ENCODE measurements at places on chromosomes 7 and 10.

DNA sequence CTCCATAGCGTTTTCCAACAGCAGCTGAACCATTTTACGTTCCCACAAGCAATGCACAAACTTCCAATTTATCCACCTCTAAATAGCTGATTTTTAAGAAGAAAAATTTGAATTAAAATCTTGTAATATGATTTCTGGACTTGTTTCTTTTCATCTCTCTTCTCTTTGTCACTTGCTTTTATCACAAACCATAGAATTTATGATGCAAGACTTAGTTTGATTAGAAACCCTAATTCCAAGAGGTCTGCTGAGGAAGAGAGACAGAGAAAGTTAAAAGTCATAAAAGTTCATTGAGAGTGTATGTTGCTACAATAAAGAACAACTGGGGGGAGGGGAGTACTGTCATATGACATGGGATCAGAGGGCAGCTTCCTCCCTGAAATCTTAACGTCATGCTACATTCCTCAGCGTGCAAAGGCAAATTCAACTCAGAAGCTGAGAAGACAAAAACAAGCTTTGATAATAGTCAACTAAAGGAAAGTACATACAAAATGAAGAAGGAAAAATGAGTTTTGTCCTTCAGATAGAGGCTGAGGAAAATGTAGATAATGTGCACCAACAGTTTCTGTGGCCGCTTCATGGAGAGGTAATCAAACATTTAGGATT, 18.4 kb upstream of the CUBN start:
- H3K36me3 ChIP-seq = peaks cover 7% of the 10 kb centered on the region
- DNase-seq = no peak
- H3K4me1 ChIP-seq = peaks cover 21% of the 10 kb centered on the region

- H3K36me3 ChIP-seq = no peaks in the 10 kb centered on the region
- no peak for DNase-seq
- H3K4me1 ChIP-seq = peaks cover 6% of the 10 kb centered on the region
- H3K27me3 ChIP-seq = no peaks in the 10 kb centered on the region
Observed at GRCh38 chr7:148374396-148375259, 215.9 kb upstream of the C7orf33 start.

GRCh38 chr10:65518379-65518778, 1407.5 kb upstream of the LRRTM3 start:
- H3K27ac ChIP-seq = no peak overlapping the region
- H3K27me3 ChIP-seq = no peaks in the 10 kb centered on the region
- H3K4me1 ChIP-seq = no peaks in the 10 kb centered on the region
- DNase-seq = no peak

GRCh38 chr10:91907914-91908336, 1.4 kb downstream of the FGFBP3 start:
- peaks cover 30% of the 10 kb centered on the region for H3K36me3 ChIP-seq
- no peak for DNase-seq
- peak overlapping the region; percentile 47 for H3K27ac ChIP-seq
- peaks cover 44% of the 10 kb centered on the region for H3K4me1 ChIP-seq
- peak overlapping the region; percentile 96 for H3K4me3 ChIP-seq

DNA sequence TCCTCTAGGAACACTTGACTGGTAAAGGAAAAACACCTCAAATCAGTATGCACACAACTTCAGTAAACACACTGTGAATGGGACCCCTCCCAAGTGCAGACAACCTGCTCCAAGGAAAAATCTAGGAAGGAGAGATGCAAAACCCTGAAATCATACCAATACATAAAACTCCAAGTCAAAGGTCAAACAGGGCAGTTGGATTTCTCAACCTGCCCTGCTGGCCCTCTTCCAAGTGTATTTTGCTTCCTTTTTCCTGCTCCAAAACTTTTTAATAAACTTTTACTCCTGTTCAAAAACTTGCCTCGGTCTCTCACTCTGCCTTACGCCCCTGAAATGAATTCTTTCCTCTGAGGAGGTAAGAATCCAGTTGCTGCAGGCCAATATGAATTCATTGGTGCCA, 665.1 kb downstream of the SORCS1 start:
- no peaks in the 10 kb centered on the region for H3K27me3 ChIP-seq
- no peaks in the 10 kb centered on the region for H3K36me3 ChIP-seq
- no peak for DNase-seq
- H3K27ac ChIP-seq = no peak overlapping the region

DNA sequence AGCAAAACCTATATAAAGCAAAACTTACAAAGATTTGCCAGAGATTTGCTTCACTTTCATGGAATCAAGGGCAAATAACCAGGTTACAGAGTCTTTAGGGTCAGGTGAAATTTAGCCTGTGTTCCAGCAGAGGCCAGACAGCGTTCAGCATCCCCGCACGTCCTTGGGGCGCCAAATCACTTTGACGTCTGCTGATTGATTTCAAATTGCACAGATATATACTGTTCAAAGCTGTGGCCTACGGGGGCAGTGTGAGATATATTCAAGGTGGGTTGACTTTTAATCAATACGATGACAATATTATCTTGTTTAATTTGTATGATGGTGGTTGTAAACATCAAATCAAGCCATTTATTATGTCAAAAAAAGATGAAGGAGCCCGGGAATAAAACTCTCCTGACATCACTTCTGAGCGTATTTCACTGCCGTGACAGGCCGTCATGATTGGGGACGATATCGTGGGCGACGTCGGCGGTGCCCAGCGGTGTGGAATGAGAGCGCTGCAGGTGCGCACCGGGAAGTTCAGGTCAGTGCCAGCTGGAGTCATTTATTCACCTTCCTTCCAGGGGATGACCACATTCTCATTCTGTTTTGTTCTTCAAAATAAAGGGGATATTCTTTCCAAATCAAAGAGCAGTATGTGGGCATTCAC, 55.2 kb downstream of the LHPP start:
- no peak overlapping the region for H3K27ac ChIP-seq
- H3K36me3 ChIP-seq = no peaks in the 10 kb centered on the region
- no peak overlapping the region for H3K4me3 ChIP-seq
- DNase-seq = no peak
- peaks cover 9% of the 10 kb centered on the region for H3K4me1 ChIP-seq

GRCh38 chr10:124037784-124038183, 55.6 kb downstream of the CHST15 start:
- H3K36me3 ChIP-seq = no peaks in the 10 kb centered on the region
- no peak overlapping the region for H3K4me3 ChIP-seq
- no peak for DNase-seq
- H3K27ac ChIP-seq = no peak overlapping the region
- no peaks in the 10 kb centered on the region for H3K27me3 ChIP-seq

GRCh38 chr7:30084212-30084611, 50.6 kb upstream of the MTURN start:
- no peak overlapping the region for H3K27ac ChIP-seq
- no peak overlapping the region for H3K4me3 ChIP-seq
- peaks cover 10% of the 10 kb centered on the region for H3K36me3 ChIP-seq
- no peaks in the 10 kb centered on the region for H3K4me1 ChIP-seq
- no peaks in the 10 kb centered on the region for H3K27me3 ChIP-seq

GRCh38 chr10:29317027-29317420, 28.2 kb downstream of the LYZL1 start:
- no peak overlapping the region for H3K27ac ChIP-seq
- no peak overlapping the region for H3K4me3 ChIP-seq
- H3K4me1 ChIP-seq = peaks cover 36% of the 10 kb centered on the region
- H3K27me3 ChIP-seq = no peaks in the 10 kb centered on the region
- peaks cover 3% of the 10 kb centered on the region for H3K36me3 ChIP-seq
- no peak for DNase-seq

GRCh38 chr7:17040716-17041115, 158.9 kb upstream of the AGR3 start:
- no peaks in the 10 kb centered on the region for H3K36me3 ChIP-seq
- H3K27ac ChIP-seq = no peak overlapping the region
- peaks cover 15% of the 10 kb centered on the region for H3K4me1 ChIP-seq

DNA sequence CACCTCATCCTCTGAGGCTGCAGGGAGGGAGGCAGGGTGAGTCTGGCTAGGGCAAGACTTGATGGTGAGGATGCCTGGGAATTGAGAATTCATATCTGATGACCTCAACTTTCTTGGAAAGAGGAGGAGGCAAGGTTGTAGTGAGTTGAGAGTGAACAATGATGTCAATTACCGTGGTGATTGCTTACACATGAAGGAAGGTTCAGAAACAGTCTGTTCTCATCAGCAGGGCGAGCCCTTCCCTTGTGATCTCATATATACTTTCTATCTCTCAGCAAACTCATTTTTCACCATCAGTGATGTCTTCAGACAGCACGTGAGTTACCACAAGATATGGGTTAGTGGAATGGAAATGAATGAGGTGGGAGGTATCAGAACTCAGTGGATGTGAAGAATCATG, 20.1 kb upstream of the COL13A1 start:
- H3K27ac ChIP-seq = no peak overlapping the region
- H3K36me3 ChIP-seq = no peaks in the 10 kb centered on the region
- DNase-seq = no peak
- no peak overlapping the region for H3K4me3 ChIP-seq
- H3K4me1 ChIP-seq = peaks cover 6% of the 10 kb centered on the region

DNA sequence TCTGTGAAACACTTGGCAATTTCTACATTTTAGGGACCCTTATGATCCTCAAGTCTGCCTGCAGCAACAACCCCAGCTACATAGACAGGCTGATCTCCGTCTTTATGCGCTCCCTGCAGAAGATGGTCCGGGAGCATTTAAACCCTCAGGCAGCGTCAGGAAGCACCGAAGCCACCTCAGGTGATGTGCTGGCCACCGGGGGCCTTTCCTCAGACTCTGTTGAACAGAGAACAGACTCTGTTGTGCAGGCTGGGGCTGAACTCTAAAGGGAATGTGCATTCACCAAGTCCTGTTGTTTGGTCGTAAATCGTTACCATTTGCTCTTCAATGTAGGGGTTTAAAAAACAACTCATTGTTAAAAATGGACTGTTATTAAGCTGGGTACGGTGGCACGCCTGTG, 86.3 kb downstream of the TRRAP start:
- H3K27me3 ChIP-seq = no peaks in the 10 kb centered on the region
- no peak overlapping the region for H3K27ac ChIP-seq
- H3K36me3 ChIP-seq = peaks cover 15% of the 10 kb centered on the region

GRCh38 chr7:131385039-131385605, 57.4 kb downstream of the MKLN1 start:
- no peaks in the 10 kb centered on the region for H3K27me3 ChIP-seq
- no peak overlapping the region for H3K4me3 ChIP-seq
- peaks cover 6% of the 10 kb centered on the region for H3K36me3 ChIP-seq
- peaks cover 6% of the 10 kb centered on the region for H3K4me1 ChIP-seq

GRCh38 chr7:135349746-135350145, 116.1 kb downstream of the STRA8 start:
- no peaks in the 10 kb centered on the region for H3K4me1 ChIP-seq
- DNase-seq = no peak
- peaks cover 8% of the 10 kb centered on the region for H3K27me3 ChIP-seq
- no peaks in the 10 kb centered on the region for H3K36me3 ChIP-seq
- H3K27ac ChIP-seq = no peak overlapping the region

GRCh38 chr7:77727936-77728701, 31.9 kb downstream of the RSBN1L start:
- DNase-seq = no peak
- H3K4me3 ChIP-seq = no peak overlapping the region
- H3K27me3 ChIP-seq = no peaks in the 10 kb centered on the region

GRCh38 chr7:131104596-131105293, 222.9 kb upstream of the MKLN1 start:
- H3K4me3 ChIP-seq = peak overlapping the region; percentile 78
- peaks cover 53% of the 10 kb centered on the region for H3K27me3 ChIP-seq
- no peak overlapping the region for H3K27ac ChIP-seq
- no peaks in the 10 kb centered on the region for H3K36me3 ChIP-seq
- H3K4me1 ChIP-seq = peaks cover 37% of the 10 kb centered on the region

GRCh38 chr7:90474284-90475210, 5.1 kb downstream of the PTTG1IP2 start:
- no peaks in the 10 kb centered on the region for H3K27me3 ChIP-seq
- no peaks in the 10 kb centered on the region for H3K36me3 ChIP-seq
- no peak for DNase-seq
- no peak overlapping the region for H3K4me3 ChIP-seq
- peaks cover 13% of the 10 kb centered on the region for H3K4me1 ChIP-seq

DNA sequence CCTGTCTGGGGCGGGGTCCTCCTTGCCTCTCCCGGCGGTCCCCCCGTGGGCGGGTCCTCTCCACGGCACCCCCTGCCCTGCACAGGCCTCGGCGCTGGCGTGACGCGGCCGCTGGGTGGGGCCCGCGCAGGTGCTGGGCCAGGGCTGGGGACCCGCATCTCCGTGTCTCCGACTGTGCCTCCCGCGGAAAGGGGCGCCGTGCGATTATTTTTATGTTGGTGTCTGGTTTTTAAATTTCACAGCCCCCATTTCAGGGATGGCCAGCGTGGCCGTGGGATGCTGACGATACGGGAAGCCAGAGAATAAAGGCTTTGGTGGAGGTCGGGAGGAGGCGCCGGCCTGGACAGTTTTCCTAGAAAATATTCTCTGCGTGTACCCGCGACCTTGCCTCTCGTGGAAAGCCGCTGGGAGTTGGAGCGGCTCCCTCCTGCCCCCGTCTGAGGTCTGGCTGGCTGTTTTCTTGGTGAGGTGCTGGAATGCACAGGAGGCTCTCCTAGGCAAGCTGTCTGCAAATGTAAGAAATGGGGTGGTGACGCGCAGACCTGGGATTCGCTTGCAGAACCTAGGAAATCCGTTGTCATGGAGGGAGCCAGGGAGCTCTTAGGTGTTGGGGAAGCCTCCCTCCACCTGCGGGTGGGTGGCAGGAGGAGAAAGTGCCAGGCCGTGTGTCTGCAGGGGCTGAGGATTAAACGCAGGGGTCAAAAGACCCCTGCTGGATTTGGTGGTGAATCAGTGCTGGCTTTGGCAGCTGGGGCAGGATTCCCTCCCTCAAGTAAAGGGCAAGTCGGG, 28.7 kb upstream of the JAKMIP3 start:
- peaks cover 6% of the 10 kb centered on the region for H3K4me1 ChIP-seq
- peak overlapping the region; percentile 71 for H3K4me3 ChIP-seq
- no peak for DNase-seq
- H3K36me3 ChIP-seq = no peaks in the 10 kb centered on the region
- H3K27me3 ChIP-seq = peaks cover 85% of the 10 kb centered on the region

- H3K27ac ChIP-seq = no peak overlapping the region
- H3K4me3 ChIP-seq = no peak overlapping the region
- H3K36me3 ChIP-seq = no peaks in the 10 kb centered on the region
- peaks cover 18% of the 10 kb centered on the region for H3K4me1 ChIP-seq
- no peak for DNase-seq
Observed at GRCh38 chr7:80259-81067, 111.9 kb upstream of the FAM20C start.

GRCh38 chr10:48879451-48879850, 60.2 kb downstream of the LRRC18 start:
- no peak overlapping the region for H3K27ac ChIP-seq
- no peaks in the 10 kb centered on the region for H3K36me3 ChIP-seq
- DNase-seq = no peak

DNA sequence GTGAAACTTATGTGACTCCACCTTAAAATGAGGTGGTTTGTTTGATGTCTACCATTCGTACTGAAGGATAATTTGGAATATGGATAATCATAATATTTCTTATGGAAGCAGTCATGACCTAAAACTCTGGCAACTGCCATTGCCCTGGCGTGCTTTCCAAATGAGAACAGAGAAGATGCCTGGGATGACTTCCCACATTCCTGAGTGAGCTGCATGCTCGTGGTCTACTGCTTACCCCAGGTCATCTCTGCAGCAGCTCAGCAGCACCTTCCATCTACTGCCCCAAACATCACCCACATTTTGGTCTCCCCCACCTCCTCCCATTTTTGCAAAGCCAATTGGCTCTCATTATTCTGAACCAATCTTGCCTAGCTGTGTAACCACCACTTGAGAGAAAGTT, 40.1 kb downstream of the LYZL1 start:
- H3K27me3 ChIP-seq = no peaks in the 10 kb centered on the region
- no peak for DNase-seq
- H3K4me1 ChIP-seq = peaks cover 29% of the 10 kb centered on the region
- H3K27ac ChIP-seq = no peak overlapping the region

- H3K27ac ChIP-seq = no peak overlapping the region
- H3K36me3 ChIP-seq = no peaks in the 10 kb centered on the region
- no peak overlapping the region for H3K4me3 ChIP-seq
- H3K4me1 ChIP-seq = peaks cover 10% of the 10 kb centered on the region
Observed at GRCh38 chr10:77228559-77228958, 409.0 kb downstream of the KCNMA1 start.
